ENCODE measurements at places on chromosomes 12 and 14.

DNA sequence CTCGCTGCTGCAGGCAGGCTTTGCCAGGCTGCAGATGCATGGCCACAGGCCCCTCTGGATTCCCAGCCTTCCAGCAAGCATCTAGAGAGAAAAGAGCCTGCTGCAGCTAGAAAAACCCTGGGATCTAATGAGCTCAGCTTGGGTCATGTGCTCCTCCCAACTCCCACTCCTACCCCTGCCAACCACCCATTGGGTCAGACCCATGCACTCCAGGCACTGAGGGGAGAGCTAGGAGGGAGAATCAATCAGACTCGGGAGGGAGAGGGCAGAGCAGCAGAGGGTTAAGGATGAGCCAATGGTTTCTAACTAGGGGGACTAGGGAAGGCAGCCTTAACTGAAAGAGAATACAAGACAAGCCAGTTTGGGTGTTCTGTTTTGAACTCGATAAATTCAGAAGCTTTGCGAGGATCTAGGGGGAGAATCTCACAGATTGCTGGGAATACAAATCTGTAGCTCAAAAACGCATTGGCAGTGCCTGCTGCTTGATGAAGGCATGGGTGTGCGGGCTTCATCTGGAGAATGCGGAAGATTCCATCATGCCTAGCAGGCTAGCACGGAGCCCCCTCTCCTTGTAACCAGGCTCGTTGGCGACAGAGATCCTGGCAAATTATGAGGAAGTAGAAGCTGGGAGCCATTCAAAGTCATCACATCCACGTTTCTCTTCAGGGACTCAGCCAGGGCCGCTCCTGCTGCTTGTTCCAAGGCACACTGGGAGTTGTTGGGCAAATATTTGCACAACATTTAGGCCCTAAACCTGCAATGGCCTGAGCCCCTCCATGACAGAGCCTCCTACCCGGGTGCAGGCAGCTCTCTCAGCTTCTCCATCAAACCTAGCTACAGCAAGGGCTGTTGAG lies 56.4 kb downstream of the VCPKMT start:
- no peak for DNase-seq

- no peak for DNase-seq
Measured at GRCh38 chr12:20150835-20151422, 217.4 kb upstream of the PDE3A start.

- no peak for DNase-seq
Measured at GRCh38 chr12:59005193-59005955, 85.1 kb upstream of the LRIG3 start.

GRCh38 chr14:63468294-63468693 lies 74.9 kb downstream of the PPP2R5E start:
- DNase-seq, result no peak

GRCh38 chr14:73748858-73749357 lies 34.7 kb upstream of the PNMA1 start:
- no peak for DNase-seq

GRCh38 chr12:106750524-106750923 lies 24.0 kb upstream of the RIC8B start:
- no peak for DNase-seq
